ENCODE measurements at places on chromosomes 11 and 22.

DNA sequence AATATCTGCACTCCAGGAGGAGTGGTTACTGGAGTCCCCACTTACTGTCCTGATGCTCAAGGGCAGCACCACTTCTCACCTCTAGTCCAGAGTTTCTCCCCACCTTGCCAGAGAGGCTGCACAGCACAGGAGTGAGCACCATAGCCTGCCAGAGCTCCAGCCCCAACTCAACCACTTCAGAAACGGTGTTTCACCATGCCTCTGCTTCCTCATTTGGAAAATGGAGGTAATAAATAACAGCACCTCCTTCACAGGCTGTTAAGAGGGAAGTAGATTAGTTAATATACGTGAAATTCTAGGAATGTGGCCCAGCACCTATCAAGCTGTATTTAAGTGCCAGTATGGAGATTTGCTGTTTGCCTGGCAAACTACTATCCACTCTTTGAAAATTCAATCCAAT lies 63.0 kb downstream of the GALNT18 start:
- DNase-seq: no peak

GRCh38 chr11:128955636-128956035 lies 13.0 kb upstream of the TP53AIP1 start:
- DNase-seq: no peak

DNA sequence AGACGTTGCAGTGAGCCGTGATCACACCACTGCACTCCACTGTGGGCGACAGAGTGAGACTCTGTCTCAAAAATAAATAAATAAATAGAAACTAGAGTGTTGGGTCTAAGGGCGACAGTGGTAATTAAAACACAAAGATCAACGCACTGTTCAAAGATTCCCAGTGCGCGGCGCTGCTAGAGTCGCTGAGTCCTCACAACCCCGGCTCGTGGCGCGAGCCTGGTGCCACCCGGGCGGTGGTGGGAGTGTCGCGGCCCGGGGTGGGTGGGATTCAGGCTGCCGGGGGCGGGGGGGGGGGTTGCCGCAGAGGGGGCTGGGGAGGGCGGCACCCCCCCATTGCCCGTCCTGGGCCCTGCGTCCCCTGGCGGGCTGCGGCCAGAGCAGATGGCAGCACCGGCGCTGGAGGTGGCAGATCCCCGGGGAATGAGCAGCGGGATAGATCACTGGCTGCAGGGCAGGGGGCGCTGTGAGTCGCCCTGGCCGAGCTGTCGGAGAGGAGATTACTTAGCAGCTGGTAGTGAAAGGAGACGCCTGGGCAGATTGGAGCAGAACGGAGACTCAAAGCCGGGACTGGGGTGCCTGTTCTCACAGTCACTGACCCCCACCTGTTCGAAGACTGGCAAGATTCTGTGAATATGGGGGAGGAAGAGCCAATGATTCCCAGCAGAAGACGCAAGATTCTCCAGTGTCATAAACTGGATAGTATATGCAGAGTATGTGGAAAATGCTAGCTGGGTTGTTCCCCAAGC lies 30.2 kb upstream of the APOBEC3A start:
- DNase-seq: peak; percentile 35

DNA sequence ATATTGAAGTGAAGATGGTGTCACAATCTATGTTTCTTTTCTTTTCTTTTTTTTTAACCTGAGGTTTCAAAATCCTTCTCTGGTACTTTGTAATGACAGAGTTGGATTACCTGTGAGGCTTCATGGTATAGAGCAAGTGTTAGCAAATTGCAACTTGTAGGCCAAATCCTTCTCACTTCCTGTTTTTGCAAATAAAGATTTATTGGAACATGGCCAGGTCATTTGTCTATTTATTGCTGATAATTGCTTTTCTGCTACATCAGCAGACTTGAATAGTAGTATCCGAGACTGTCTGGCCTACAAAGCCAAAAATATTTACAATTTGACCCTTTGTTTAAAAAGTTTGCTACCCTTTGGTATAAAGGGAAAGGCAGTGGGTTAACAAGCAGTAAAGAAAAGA lies 1059.4 kb upstream of the CCDC90B start:
- no peak for DNase-seq

- no peak for DNase-seq
Measured at GRCh38 chr11:119721129-119722120, 7.6 kb downstream of the NECTIN1 start.

- DNase-seq: no peak
Measured at GRCh38 chr22:19921544-19922081, 20.0 kb upstream of the COMT start.

DNA sequence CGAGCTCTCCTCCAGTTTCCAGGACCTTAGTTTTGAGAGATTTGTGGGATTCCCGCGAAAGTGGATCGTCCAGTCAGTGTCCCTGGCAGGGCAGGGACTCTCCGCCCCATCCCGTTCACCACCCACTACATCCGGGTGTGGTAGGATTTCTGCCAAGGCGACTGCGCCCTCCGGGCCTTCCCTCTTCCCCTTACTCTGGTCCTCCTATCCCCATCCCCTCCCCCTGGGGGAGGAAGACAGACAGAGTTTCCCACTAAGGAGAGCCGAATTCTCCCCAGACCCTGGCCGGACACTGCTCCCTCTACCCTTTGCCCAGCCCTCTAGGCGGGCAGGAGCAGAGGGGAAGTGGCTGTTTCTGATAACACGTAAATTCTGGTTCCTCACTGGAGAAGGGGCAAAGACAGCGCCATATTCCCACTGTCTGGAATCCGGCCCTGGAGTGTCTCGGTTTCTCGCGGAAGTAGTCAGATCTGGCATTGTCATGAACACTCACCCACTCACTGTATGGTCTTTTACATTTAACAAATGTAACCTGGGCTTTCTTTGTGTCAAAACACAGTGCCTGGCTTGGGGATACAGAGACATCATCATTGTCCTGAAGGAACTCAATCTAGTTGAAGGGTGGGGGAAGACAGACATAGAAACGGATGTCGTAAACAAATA lies 1.1 kb upstream of the NECTIN1 start:
- no peak for DNase-seq

GRCh38 chr11:69828971-69829344 lies 9.7 kb upstream of the FGF3 start:
- no peak for DNase-seq

GRCh38 chr11:115477410-115477809 lies 26.8 kb downstream of the CADM1 start:
- no peak for DNase-seq

GRCh38 chr11:10567446-10567845 lies 1.0 kb downstream of the LYVE1 start:
- DNase-seq: no peak

DNA sequence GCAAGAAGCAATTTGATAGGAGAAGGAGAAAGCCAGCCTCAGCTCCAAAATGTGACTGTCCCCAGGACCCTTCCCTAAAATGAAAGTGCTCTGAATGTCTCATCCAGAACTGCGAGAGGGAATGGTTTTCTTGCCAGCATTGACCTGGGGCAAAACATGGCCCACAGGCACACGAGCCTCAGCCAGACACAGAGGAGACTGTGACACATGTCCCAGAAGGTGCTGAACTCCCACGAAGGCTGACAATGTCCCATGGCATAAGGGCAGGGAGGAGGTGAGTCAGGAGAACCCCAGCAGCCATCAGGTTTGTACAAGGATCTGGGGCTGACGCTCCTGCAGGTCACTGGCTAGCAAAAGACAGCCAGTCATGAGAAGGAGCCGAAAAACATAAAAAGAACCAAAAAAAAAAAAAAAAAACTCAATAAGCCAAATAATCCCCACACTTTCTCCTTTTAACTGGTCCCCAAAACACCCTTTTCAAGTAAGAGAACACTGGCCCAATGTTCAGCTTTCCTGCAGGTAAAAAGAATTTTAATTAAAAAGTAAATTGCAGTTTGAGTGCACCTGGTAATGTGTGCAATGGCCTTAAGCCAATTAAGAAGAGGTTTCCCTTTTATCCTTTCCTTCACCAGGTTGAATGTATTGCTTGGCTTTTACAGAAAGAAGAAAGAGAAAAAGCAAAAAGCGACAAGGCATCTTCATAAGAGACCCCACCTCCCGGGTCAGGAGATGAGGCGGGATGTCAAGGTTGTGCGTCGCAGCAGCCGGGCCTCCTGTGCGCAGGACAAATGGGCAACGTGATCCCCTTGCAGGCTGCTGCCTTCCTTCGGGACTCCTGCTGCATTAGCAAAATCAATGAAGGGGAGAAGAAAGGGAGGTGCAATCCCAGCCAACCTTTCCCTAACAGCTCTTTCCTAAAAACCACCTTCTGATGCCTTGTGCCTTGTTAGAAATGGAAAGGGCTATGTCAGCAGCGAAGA lies 43.6 kb downstream of the GALNT18 start:
- no peak for DNase-seq
